Naive thymus-derived CD4-positive, alpha-beta T cell (primary cell): ENCODE measurements at places on chromosomes 5 and 9.

GRCh38 chr5:33557605-33558004 lies 116.8 kb downstream of the TARS1 start:
- no peaks in the 10 kb centered on the region for H3K36me3 ChIP-seq
- DNase-seq: no peak
- H3K4me3 ChIP-seq: no peak overlapping the region
- H3K27ac ChIP-seq: no peak overlapping the region

- H3K4me3 ChIP-seq: no peak overlapping the region
- no peaks in the 10 kb centered on the region for H3K36me3 ChIP-seq
- H3K27me3 ChIP-seq: no peaks in the 10 kb centered on the region
- H3K4me1 ChIP-seq: no peaks in the 10 kb centered on the region
Observed at GRCh38 chr5:82509762-82510161, 231.6 kb upstream of the RPS23 start.

DNA sequence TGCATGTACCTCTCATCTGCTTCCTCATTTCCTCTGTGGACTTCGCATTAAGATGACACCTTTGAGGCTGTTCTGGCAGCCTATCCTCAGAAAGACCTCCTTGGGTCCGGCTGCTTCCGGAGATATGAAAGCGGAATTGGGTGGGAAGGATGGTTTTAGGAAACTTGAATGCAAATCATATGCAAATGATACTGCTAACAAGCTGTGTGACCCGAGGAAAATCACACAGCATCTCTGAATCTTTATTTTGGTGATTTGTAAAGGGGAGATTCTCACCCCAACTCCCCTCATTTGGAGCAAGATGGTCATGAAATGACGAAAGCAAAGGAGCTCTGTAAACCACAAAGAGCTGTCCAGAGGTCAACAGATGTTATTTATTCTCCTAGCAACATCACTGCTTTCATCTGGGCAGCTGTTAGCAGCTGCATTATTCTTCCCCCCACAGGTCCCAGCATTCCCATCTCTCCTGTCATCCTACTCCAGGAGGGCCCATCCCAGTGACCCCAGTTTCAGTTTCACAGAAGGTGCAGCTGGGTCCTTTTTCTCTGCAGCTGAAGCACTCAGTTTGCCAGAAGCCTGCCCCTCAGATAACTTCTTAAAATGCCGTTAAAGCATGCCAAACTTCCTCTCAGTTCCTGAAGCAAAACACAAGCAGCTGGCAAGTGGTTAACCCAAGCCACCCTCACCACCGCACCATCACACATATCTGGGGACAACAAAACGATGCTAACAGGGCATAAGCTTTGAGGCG lies 269.5 kb downstream of the SEC61B start:
- no peak overlapping the region for H3K4me3 ChIP-seq
- no peaks in the 10 kb centered on the region for H3K36me3 ChIP-seq
- no peaks in the 10 kb centered on the region for H3K27me3 ChIP-seq
- no peak overlapping the region for H3K27ac ChIP-seq
- DNase-seq: no peak
- no peaks in the 10 kb centered on the region for H3K4me1 ChIP-seq

- H3K4me3 ChIP-seq: no peak overlapping the region
- no peaks in the 10 kb centered on the region for H3K27me3 ChIP-seq
- peaks cover 17% of the 10 kb centered on the region for H3K4me1 ChIP-seq
- H3K27ac ChIP-seq: no peak overlapping the region
- no peak for DNase-seq
- H3K36me3 ChIP-seq: no peaks in the 10 kb centered on the region
Observed at GRCh38 chr9:125141251-125141650, 2.1 kb downstream of the SCAI start.

DNA sequence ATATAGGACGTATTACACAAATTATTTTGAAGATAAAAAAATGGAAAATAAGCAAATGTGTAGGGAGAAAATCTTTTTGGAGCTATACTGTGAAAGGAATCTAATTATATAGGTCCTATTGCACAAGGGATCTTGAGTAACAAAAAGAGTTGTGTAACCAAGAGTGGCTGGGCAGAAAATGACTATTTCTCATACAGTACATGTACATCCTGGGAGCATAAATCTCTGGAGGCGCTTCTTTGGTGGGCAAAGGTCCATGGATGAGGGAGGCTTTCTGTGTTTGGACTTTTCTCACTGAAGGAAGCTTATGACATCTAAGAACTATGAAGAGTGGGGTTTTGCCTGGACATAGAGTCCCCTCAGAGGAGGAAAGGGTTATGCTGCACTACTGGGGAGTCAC lies 29.8 kb downstream of the ANKS6 start:
- no peak for DNase-seq
- H3K4me1 ChIP-seq: no peaks in the 10 kb centered on the region
- H3K4me3 ChIP-seq: no peak overlapping the region
- no peak overlapping the region for H3K27ac ChIP-seq
- peaks cover 44% of the 10 kb centered on the region for H3K36me3 ChIP-seq

DNA sequence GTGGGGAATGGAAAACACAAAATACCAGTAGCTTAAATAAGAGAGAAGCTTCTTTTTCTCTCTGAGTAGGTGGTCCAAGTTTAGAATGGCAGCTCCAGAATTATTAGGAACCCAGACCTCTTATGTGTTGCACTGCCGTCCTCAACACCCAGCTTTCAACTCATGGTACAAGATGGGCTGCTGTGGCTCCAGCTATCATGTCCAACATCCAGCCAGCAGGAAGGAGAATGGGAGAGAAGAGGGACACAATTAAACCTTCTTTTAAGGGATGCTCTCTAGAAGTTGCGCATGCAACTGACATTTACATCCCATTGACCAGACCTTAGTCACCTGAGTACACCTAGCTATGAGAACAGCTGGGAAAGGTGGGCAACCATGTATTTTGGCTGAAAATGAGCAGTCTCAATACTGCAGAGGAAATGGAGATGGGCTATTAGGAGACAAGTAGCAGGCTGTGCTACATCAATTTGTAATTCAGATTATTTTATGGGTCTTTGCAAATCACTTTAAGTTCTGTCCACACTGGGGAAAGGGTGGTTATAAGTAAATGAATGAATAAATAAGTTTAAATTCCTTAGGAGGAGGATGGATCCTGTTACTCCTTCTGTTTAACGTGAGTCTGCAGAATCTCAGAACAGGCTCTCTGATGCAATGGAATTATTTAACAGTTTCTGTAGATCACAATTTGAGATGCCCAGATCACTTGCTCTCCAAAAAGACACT lies 76.1 kb downstream of the SLC28A3 start:
- H3K36me3 ChIP-seq: no peaks in the 10 kb centered on the region
- no peak for DNase-seq
- H3K4me3 ChIP-seq: no peak overlapping the region
- no peaks in the 10 kb centered on the region for H3K4me1 ChIP-seq
- H3K27me3 ChIP-seq: no peaks in the 10 kb centered on the region

GRCh38 chr5:57692582-57693487 lies 210.2 kb upstream of the ACTBL2 start:
- no peaks in the 10 kb centered on the region for H3K4me1 ChIP-seq
- DNase-seq: no peak
- H3K27ac ChIP-seq: no peak overlapping the region
- no peak overlapping the region for H3K4me3 ChIP-seq

GRCh38 chr5:147639321-147639720 lies 129.5 kb upstream of the DPYSL3 start:
- H3K4me1 ChIP-seq: no peaks in the 10 kb centered on the region
- no peak overlapping the region for H3K4me3 ChIP-seq
- H3K27me3 ChIP-seq: no peaks in the 10 kb centered on the region
- no peaks in the 10 kb centered on the region for H3K36me3 ChIP-seq
- no peak overlapping the region for H3K27ac ChIP-seq

DNA sequence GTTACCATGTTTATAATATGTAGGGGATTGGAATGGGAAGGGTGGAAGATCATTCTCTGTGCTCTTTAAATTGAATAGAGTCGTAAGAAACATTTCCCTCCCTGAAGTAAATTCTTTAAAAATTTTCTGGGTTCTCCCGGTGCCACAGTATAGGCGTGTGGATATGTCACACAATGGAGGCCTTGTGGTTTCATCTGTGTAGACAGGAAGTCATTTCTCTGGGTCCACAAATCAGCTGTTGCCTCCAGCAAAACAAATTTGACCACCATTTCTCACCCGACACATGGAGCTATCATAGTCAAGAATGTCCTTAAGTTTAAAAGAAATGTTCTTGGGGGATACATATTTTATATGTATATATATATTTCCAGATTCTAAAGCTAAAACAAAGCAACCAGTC lies 17.4 kb downstream of the CEP78 start:
- no peaks in the 10 kb centered on the region for H3K4me1 ChIP-seq
- H3K36me3 ChIP-seq: peaks cover 4% of the 10 kb centered on the region
- H3K27ac ChIP-seq: no peak overlapping the region
- DNase-seq: no peak

- no peak for DNase-seq
- H3K27me3 ChIP-seq: no peaks in the 10 kb centered on the region
- no peak overlapping the region for H3K4me3 ChIP-seq
- no peaks in the 10 kb centered on the region for H3K36me3 ChIP-seq
- H3K27ac ChIP-seq: no peak overlapping the region
Observed at GRCh38 chr5:38768412-38769211, 77.2 kb upstream of the OSMR start.

- no peak overlapping the region for H3K27ac ChIP-seq
- H3K4me1 ChIP-seq: no peaks in the 10 kb centered on the region
- no peak overlapping the region for H3K4me3 ChIP-seq
- H3K27me3 ChIP-seq: no peaks in the 10 kb centered on the region
- no peaks in the 10 kb centered on the region for H3K36me3 ChIP-seq
Observed at GRCh38 chr9:135334953-135335460, 144.6 kb upstream of the PPP1R26 start.

DNA sequence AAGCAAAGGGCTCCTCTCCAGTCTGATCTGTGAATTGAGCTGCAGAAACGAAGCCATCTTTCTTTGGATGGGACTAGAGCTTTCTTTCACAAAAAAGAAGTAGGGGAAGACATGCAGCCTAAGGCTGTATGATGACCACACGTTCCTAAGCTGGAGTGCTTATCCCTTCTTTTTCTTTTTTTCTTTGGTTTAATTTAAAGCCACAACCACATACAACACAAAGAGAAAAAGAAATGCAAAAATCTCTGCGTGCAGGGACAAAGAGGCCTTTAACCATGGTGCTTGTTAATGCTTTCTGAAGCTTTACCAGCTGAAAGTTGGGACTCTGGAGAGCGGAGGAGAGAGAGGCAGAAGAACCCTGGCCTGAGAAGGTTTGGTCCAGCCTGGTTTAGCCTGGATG lies 82.1 kb downstream of the PIK3R1 start:
- no peak overlapping the region for H3K27ac ChIP-seq
- peaks cover 57% of the 10 kb centered on the region for H3K36me3 ChIP-seq
- H3K4me1 ChIP-seq: no peaks in the 10 kb centered on the region
- H3K4me3 ChIP-seq: no peak overlapping the region
- no peak for DNase-seq

GRCh38 chr9:89675058-89675742 lies 70.4 kb downstream of the GADD45G start:
- no peaks in the 10 kb centered on the region for H3K36me3 ChIP-seq
- no peaks in the 10 kb centered on the region for H3K4me1 ChIP-seq
- H3K27ac ChIP-seq: no peak overlapping the region
- H3K4me3 ChIP-seq: no peak overlapping the region
- no peaks in the 10 kb centered on the region for H3K27me3 ChIP-seq
